Stimulated activated CD4-positive, alpha-beta T cell treated with anti-CD3 and anti-CD28 coated beads, Interleukin-1b, Interleukin-23, amount 100 ng/mL, for 48 hours (primary cell): ENCODE measurements at places on chromosomes 1 and 21.
A peak's percentile ranks its signal among the peaks of the same experiment; 100 is the strongest.

DNA sequence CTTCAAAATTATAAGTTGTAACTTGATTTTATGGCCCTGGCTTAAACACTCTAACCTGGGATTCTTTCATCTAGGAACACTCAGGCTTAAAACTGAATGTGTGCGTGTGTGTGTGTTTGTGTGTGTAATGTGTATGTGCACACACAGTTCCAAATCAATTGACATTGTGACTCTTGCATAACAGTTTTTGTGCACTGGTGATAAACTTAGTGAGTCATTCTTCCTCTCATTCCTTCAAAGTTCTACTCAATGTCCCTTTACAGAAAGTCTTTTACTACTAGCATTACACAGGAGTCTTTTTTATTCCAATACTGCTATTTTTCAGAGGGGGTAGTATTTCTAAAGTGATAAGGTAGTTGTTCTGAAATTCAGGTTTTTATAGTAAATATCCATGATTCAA, 943.6 kb downstream of the KCNT2 start:
- no peak for DNase-seq

DNA sequence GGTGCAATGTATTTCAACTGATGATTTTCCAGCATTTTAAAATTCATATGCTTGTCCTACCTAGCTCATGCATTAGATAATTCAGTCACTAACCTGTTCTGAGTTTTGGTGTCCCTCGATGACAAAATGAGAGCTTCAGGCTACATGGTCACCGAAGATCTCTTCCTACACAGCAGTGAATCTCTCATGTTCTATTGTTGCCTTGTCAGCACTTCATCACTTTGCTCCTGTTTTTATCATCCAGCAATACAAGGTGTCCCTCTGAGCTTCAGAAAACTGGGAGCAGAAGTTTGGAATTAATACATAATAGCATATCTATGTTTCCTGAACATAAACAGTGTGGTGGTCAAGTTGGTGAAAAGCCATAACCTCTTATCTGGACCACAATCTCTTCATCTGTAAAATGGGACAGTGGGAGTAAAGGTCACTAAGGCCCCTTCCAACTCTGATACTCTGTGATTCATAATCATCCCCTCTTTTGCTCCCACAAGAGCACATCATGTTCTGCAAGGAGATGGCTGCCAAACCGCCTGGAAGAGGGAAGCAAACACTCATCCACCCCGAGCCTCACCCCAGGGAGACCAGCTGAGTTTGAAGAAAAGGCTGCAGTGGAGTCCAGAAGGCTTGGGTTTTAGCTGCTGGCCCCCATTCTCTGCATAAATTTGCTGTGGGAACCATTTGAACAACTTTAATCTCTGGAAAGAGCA, 137.9 kb upstream of the F3 start:
- DNase-seq = no peak

GRCh38 chr1:181105134-181106021, 16.9 kb downstream of the IER5 start:
- peak; percentile 89 for DNase-seq

- DNase-seq = peak; percentile 71
These were observed 704 bp upstream of the CRABP2 start for GRCh38 chr1:156705918-156706656.

- no peak for DNase-seq
These were observed 502.6 kb downstream of the KIF26B start for GRCh38 chr1:245657371-245657770.

GRCh38 chr1:196557797-196558196, 50.4 kb downstream of the KCNT2 start:
- no peak for DNase-seq

- no peak for DNase-seq
These were observed 359.6 kb upstream of the PTBP2 start for GRCh38 chr1:96361961-96362360.

GRCh38 chr1:208206092-208206698, 38.0 kb downstream of the PLXNA2 start:
- no peak for DNase-seq

DNA sequence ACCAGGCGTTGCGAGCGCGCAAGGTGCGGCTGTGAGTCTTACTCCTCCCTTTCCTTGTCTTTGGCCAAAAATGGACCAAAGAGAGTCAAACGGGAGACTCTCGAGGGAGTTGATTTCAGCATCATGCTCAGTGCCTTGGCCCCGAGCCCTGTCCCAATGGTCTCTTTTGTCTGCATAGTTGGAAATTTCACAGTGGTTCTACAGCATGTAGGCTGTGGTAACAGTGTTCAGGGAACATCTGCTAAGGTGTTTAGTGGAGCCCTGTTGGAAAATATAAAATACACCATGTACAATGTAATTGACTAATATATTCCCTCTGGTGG, 2.7 kb downstream of the CACNA1E start:
- no peak for DNase-seq

- no peak for DNase-seq
These were observed 25.1 kb upstream of the MROH9 start for GRCh38 chr1:170910273-170910672.

DNA sequence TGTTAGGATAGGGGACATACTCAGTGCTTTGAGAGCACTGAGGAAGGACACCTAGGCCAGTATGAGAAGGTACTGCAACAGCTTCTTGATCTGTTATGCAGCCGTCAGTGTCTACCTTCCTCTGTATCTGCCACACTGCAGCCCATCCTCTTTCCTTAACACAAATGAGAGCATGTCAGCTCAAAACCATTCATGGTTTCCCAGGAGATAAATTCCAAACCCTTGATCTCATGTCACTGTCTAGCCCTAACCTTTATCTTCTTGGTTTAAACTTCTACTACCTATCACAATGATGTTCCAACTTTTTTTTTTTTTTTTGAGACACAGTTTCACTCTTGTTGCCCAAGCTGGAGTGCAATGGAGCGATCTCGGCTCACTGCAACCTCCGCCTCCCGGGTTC, 1.4 kb downstream of the ZMYND12 start:
- no peak for DNase-seq

GRCh38 chr1:62230718-62231117, 36.1 kb downstream of the L1TD1 start:
- no peak for DNase-seq

DNA sequence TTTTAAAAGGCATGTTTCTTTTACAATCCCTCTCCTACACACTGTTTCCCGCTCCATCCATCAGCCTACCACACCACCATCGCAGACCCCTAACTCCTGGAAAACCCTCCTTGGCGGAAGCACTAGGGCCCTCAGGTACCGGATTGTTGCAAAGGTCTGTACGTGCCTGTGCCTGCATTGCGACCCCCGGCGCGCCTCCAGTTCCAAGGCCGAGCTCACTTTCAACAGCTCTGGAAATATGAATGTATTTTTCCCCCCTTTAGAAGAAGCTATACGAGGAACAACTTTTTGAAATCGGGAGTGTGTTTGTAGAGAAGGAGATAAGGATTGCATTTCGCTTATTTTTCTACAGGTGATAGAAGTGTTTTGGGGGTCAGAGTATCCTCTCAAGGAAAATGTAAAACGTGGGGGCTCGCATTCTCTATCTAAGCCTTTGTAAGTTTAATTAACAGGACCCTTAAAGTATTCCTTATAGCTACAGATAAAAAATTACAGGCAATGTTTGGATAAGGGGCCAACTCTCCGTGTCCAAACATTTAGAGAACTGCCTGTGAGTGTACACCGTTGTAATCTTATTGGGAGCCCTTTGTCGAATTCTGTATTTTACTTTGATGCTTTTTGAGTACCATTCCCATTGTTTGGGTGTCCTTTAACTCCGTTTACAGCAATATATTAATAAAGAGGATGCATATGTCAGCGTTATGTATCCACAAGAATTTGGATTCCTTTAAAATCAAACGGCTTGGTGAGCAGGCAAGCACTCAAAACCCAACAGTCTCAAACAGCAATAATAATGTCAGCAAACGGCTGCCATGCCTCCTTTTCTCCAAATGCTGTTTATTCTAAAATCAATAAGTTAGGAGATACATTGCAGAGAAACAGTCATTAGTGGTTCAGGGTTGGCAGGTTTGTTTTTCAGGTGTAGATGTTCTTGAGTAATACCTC, 5.9 kb downstream of the PRRX1 start:
- DNase-seq = no peak

DNA sequence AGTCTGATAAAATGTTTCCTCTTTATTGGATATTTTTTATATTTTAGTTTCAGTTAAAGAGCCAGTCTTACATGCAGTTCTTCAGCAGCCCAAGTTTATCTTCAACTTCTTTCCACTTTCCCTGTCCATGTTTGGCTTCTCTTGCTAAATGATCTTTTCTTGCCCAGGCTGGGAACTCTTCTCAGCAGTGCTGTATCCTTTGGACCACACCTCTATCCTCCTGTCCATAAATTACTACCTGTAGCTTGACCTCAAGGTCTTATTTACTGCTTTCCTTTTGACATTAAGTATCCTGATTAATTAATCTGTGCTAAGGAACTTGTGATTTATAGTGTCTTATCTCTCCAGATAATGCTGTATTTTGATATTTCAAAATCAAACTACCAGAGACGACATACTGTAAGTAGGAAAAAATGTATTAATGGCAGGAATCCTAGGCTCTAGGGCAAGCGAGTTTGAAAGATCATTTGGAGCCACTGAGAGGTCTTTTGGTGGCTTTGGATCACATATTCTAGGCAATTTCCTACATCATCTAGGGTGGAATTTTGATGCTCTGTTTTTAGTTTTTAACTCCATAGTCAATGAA, 20.5 kb upstream of the PDC start:
- DNase-seq = no peak

GRCh38 chr1:198858033-198858432, 219.2 kb downstream of the PTPRC start:
- no peak for DNase-seq

DNA sequence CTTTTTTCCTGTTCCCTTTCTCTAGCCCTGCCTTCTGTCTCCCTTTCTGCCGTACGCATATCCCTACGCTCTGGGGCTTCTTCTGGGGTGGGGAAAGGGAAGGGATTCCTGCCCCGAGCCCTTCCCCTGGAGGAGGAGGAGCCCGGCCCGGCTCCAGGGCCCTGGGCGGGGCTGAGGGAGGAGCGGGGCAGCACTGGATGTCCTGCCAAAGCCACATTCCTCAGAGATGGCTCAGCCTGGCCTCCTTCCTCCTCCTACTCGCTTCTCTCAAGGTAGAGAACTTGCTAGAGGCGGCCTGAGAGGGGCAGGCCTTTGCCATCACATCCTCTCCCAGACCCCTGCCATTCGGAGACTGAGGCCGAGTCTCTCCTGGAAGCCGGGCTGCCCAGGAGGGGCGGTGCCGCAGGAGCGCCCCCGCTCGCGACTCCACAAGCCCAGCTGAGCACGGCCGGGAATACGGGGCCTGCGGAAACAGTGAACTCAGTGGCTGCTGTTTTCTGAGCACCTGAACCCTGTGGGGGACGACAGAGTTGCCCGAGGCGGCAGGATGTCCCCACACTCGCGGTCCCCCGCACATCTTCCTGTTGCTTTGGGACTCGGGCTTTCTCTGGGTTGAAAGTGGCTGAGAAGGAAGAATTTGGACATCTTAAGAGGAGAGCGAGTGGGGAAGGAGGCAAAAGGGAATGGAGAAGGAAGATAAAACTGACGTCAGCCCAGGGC, 12.2 kb downstream of the ADAMTSL4 start:
- DNase-seq = peak; percentile 72

- no peak for DNase-seq
These were observed 5.4 kb upstream of the ALPL start for GRCh38 chr1:21503706-21504377.

- no peak for DNase-seq
These were observed 184.2 kb upstream of the USP24 start for GRCh38 chr1:55399346-55399745.

- DNase-seq = no peak
These were observed 64.2 kb downstream of the SLC45A1 start for GRCh38 chr1:8382051-8382505.

- DNase-seq = no peak
These were observed 54.3 kb upstream of the RAB3GAP2 start for GRCh38 chr1:220326578-220326977.

- no peak for DNase-seq
These were observed 51.5 kb upstream of the CNIH3 start for GRCh38 chr1:224564454-224565084.

DNA sequence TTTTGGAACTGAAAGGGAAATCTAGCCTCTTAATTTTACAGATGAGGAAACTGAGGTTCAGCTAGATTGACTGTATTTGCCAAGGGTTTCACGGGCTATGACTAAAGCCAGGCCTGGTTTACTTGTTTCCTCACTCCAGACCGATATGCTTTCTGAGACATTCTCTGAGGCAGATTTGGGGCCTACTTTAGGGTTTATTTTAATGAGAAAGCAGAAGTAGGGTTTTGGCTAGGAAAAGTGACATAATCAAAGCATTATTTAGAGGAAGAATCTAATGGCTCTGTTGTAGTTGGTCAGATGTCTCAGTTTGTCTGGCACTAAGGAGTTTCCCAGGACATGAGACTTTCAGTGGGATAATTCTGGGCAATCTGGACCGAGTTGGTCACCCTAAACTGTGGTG, 1.5 kb upstream of the RPTN start:
- DNase-seq = no peak

DNA sequence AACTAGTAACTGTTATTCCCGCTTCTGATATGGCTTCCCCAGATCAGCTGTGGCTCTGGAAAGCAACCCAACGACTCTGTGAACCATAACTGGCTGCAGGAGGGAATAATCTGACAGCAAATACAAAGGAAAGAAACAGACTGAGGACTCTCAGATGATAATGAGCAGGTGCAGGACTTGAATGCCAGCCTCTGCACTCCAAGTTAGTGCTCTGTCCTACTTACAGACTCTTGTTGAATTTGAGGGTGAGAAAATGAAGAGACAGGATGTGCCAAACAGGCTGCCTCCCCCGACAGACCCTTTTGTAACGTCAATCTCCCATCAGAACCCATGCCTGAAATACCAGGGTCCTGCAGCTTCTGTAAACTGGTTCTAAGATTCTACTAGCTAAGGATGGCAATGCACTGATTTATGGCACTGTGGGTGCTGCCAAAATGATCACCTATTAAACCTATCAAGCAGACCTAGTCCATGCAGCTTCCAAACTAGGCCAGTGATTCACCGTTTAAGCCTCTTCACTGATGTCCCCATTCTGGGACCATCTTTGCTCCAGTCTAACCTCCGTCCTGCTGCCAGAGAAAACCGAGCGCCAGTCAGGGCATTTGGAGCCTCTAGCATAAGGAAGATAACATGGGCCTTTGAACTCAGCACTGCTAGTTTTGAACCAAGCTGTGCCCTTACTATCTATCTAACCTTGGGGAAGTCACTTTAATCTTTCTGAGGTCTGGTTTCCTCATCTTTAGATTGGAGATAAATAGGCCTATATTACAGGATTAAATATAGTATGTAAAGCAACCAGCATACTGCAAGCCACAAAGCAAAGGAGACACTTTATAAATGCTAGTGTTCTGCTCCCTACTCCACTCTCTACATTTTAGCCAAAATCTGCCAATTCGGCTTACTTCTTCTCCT, 4.8 kb downstream of the MKNK1 start:
- no peak for DNase-seq

DNA sequence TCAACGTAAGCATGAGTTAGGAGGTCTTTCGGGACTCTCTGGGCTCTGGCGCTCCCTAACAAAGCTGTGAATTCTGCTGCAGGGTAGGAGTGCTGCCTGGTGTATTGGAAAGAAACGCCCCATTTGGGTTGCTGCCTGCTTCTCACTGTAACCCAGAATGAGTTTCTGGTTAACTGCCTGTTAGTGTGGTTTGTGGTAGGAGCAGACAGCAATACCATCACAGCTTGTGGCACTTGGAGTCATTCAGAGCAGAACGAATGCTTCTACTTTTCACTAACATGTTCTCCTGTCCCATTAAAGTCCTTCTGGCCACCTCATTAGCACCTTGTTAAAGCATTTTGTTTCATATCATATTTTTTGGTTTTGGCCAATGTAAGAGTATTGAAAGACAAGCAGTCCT, 18.1 kb downstream of the MAP3K7CL start:
- no peak for DNase-seq
